ENCODE measurements at places on chromosomes 16 and 17.

GRCh38 chr16:14434860-14435259 lies 195.2 kb downstream of the PARN start:
- DNase-seq: no peak

GRCh38 chr17:9646546-9646885 lies 1.2 kb downstream of the USP43 start:
- peak; percentile 27 for DNase-seq

DNA sequence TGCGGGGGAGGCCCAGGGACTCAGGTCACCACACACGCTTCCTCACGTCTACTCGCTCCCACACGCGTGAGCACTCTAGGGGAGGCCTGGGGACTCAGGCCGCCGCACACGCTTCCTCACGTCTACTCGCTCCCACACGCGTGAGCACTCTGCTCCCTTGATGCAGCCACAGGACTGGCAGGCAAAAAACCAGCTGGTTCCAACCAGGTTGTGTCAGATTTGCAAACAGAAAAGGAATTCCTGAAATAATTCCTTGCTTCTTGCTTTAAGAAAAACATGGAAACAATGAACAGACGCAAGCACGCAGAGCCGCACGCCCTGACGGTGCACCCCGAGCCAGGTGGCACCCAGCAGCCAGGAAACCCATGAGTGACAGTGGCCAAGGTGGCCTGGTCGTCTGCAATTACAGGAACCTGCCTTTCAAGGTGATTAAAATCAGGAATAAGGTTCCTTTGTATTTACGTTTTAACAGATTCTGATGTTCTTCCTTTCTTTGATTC lies 37.9 kb downstream of the LMF1 start:
- no peak for DNase-seq

DNA sequence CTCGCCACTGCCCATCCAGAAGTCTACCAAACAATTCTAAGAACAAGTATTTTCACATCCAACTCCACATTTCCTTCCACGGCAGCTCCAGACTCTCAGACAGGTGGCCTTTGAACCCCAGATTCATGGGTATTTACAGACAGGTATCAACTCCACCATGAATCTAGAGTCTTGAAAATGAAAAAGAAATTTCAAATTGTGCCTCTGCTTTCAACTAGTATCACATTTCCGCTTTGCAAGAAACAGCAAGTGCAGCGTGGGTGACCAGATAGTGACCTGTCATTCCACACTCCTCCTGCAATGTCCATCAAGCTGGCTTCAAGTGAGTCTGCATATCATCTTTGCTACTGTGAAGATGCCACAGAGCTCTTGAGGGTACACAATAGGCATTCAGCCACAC lies 232.4 kb upstream of the RPL38 start:
- no peak for DNase-seq

DNA sequence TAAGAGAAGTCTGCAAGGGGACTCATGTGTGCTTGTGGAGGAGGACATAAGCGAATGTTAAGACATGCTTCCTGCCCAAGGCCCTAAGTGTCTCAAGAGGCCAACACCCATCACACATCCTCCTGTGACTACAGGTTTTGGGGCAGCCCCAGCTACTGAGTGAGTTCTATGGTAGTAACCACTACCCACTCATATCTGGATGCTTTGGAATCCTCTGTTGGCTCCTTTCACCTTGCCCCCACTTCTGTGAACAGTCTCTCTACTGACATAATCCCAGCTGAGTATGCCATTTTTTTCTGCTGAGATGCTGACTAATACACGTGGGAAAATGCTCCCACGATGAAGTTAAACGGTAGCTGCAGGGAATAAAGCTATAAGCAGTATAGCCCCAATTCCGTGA lies 153.5 kb downstream of the VPS53 start:
- DNase-seq: peak; percentile 48

- DNase-seq: no peak
These were observed 504 bp downstream of the ERN1 start for GRCh38 chr17:64129515-64129764.

DNA sequence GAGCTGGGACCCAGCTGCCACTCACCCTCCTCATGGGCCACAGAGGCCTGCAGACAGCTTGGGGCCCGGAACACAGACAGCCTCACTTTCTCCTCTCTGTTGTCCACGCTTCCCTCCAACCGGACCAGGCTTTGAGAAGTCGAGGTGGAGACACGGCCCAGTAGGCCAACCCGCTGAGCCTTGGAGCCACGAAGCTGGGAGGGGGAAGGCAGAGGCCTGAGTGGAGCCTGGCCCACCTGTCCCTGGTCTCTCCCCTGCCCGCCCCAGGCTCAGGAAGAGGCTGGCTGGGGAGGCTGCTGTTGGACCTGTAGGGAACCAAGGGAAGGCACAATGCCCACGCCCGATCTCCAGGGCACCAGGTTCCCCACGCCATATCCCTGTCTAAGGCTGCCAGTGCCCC lies 48.1 kb downstream of the RMI2 start:
- no peak for DNase-seq

- DNase-seq: no peak
These were observed 132.1 kb downstream of the KCNJ12 start for GRCh38 chr17:21508211-21508610.

DNA sequence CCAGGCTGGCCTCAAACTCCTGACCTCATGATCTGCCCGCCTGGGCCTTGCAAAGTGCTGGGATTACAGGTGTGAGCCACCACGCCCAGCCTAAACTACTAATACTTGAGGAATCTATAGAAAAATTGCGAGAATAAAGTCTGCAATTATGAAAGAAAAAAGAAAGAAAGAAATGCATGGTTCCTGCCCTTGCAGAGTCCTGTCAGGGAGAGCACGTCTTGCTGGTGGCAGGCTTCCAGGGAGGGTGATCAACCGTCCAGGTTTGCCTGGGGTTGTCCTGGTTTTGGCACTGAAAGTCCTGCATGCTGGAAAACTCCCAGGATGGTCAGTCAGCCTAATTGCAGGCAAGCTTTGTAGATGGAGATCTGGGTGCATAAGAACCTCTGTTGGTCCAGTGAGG lies 21.5 kb upstream of the KIFC3 start:
- DNase-seq: peak; percentile 51

DNA sequence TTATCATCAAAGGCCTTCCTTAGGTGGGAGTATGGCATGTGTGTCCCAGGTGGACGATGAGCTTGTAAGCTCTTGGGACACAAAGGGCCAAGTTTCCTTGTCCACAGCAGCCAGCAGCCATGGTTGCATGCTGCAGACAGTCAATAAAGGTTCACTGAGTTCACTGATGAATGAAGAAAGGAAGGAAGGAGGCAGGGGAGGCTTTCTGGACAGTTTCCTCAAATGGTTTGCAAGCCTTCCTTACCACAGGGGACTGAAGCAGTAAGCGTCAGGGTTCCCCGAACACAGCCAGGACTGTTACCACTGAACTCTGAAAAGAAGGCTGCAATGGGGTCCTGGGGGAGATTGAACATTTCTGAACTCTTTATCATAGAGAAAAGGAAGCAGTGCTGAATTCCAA lies 111.1 kb downstream of the GAS7 start:
- no peak for DNase-seq

- no peak for DNase-seq
These were observed 44.5 kb upstream of the SMPD3 start for GRCh38 chr16:68492543-68493411.

- no peak for DNase-seq
These were observed 10.9 kb upstream of the CXCL16 start for GRCh38 chr17:4750606-4751005.

DNA sequence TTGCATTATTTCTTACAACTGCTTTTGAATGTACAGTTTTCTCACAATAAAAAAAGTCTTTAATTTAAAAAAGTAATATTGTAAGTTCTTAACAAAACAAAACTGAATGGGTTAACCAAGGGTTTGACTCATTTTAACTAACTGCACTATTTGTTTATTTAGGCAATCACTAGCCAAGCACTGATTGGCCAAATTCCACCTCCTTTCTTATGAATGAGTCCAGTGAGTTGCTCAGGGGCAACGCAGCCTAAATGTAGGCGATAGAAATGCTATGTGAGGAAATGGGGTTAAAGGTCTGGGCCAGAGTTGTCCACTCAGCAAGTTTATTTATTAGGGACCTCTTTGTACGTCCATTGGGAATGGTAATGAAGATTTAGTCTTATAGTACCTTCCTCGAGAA lies 89.6 kb upstream of the MAF start:
- DNase-seq: no peak

GRCh38 chr16:7976125-7976524 lies 614.2 kb downstream of the TMEM114 start:
- DNase-seq: no peak

- no peak for DNase-seq
These were observed 8.3 kb upstream of the MPHOSPH6 start for GRCh38 chr16:82178352-82178751.

DNA sequence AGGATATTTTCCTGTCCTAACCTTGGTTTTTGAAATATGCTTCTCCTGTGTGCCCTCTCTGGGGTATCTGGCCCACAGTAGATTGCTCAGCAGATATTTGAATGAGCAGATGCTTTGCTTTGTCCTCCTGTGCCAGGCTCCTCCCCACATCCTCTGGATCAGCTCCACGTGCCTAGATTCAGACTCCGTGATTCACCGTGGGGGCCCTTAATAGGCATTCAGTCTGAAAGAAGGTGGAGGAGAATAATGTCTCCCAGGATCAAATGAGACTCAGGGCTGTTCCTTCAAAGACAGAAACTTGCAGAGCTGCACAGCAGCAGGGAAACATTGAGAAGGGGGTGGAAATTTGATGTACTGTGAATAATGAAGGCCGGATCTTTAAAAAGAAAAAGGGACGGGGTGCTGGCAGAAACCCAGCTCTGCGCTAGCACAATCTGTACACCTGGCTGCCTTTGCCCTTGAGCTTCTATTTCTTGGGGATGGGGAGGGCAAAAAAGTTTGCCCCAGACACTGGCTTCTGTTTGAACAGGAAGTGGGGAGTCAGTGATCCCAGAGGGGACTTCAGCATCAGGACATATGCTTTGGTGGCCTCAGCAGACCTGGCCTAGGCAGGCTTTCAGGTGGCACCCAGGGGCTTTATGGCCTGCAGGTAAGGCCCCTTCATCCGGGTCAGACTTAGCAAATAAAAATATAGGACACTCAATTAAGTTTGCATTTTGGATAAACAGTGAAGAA lies 15.9 kb upstream of the SLC12A3 start:
- peak; percentile 76 for DNase-seq

DNA sequence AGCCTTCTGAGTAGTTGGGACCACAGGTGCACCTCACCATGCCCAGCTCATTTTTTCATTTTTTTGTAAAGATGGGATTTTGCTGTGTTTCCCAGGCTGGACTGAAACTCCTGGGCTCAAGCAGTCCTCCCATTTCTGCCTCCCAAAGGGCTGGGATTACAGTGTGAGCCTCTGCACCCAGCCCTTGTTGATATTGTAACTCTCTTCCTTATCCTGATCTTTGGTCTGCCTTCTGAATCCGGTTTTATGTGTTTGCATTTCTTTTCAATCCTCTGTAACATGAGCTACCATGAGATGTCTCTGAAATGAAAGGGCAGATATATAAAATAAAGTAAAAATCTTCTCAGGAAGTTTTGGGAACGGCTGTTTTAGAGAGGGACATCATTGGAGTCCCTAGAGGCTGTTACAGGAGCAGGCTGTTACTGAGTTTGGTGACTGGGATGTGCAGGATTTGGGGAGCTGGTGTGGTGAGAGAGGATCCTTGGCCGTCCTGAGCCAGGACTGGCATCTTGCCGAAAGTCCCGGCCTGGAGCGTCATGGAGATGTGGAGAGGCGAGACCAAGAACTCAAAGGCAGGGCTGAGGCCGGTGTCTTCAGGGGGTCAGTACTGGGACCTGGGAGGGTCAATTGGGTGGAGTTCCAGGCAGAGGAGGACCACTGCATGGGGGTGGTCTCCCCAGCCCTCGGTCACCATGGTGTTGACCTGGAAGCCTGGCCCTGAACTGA lies 39.4 kb downstream of the ATP2C2 start:
- no peak for DNase-seq

DNA sequence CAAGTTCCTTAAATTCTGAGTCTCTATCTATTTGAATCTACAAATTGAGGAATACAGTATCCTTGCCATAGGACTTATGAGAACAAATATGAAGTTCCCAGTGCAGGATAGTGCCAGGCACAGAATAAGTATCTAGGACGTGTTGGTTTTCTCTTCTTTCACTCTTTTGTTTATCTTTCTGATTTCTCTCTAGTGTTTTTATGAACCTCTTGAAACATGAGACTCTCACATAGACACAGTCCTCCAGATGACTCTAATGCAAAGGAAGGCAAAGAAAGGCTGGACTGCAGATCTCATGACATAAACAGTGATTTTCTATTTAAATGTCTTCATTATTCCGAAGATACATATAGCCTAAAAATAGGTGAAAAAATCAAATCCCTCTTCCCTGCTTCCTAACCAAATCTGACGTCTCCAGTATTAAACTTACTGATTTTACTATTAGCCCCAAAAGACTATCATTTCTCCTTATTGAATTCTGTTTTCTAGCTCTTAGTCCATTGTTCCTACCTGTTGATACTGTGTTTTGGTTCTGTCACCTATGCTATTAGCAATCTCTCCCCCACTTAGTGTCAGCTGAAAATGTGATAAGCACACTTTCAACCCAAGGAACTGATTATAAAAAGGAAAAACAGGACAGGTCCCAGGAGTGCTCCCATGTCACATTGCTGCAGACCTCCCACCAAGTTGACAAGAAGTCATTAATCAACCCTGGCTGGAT lies 24.9 kb upstream of the ADAMTS18 start:
- DNase-seq: no peak

GRCh38 chr16:88449267-88449561 lies 3.9 kb upstream of the ZFPM1 start:
- no peak for DNase-seq

- no peak for DNase-seq
These were observed 29.0 kb downstream of the TRPV2 start for GRCh38 chr17:16444258-16444886.

GRCh38 chr17:8736362-8736761 lies 8.3 kb downstream of the CCDC42 start:
- no peak for DNase-seq

- DNase-seq: peak; percentile 84
These were observed 117.3 kb upstream of the CACNG5 start for GRCh38 chr17:66717641-66718058.

DNA sequence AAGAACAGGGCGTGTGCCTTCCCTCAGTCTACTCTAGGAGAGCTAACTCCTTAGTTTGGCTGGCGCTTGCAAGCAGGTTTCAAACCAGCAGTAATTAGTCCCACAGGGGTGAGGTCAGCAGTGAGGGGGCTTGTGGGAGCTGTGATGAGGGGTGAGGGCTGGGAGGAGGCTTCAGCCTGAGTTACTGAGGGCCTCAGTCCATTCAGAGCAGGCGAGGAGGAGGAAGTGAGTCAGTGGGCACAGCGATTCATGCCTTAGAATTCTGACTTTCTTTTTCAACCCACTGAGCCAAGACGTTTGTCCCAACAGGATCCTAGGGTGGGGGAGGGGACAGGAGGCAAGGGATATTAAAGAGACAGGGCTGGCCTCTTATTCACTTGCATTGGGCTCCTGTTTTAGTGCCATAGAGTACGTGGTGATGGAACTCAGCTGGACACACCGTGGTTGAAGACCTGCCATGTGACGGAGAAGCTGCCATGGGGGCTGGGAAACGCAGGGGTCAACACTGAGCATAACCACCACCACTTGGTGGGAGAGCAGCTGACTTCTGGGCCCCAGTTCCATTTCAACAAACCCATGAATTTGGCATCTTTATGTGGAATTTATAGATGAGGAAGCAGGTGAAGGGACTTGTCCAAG lies 8.3 kb upstream of the ITGA3 start:
- DNase-seq: peak; percentile 91

Measured in epithelial cell of esophagus (primary cell).